ENCODE measurements at places on chromosomes 5 and 9.

DNA sequence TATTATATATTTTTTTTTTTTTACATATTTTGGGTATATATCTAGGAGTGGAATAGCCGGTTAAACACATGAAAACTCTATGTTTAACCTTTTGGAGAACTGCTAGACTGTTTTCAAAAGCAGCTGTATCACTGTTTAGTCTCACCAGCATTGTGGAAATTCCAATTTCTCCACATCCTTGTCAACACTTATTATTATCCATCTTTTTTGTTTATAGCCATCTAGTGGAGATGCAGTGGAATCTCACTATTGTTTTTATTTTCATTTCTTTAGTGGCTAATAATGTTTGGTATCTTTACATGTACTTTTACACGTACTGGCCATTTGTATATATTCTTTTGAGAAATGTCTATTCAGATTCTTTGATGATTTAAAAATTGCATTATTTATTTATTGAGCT lies 22.7 kb upstream of the CCDC180 start:
- DNase-seq: no peak

GRCh38 chr5:4205398-4205797 lies 609.8 kb downstream of the IRX1 start:
- no peak for DNase-seq

- DNase-seq: no peak
These were observed 57.0 kb downstream of the FBN2 start for GRCh38 chr5:128480906-128481633.

- DNase-seq: no peak
These were observed 42.5 kb downstream of the TMEM174 start for GRCh38 chr5:73215531-73215890.

DNA sequence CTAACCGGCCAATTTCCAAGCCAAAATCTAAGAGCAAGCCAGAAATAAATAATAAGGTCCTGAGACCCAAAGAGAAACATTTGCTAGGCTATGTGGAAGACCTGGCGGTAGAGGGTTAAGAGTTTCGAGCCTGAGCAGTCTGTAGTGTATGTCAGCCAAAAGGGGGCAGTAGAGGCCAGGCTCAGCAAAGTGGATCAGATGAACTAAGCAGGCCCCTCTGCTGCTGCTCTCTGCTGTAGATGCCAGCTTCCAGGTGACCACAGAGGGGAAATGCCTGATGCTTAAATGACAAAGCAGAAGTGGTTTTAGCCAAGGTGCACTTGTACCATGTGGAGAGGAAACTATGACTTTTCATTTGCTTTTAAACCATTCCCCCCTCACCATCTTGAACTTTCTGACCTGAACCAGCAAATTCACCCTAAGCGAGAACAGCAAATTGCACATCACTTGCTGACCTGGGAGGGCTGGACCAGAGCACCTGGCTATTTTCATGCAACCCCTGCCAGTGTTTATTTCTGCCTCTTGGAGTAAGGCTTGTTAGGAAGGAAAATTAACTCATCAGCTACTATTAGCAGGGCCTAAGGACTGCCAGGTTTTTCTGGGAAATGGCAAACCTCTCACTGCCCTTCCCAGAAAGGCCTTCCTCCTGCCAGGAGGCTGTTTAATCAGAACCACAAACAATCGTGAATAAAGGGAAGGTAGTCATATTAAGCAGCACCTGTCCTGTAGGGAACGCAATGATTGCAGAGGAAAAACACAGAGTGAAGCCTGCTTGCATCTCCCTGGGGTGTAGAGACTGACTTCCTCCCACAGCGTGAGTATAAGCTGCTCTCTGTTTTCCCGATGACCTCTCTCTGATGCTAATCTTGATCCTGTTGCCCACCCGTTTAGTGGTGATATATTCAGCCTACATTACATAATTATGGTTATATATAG lies 818.2 kb downstream of the TLR4 start:
- no peak for DNase-seq

- peak; percentile 4 for DNase-seq
These were observed 41.9 kb upstream of the AGXT2 start for GRCh38 chr5:35089334-35090314.

DNA sequence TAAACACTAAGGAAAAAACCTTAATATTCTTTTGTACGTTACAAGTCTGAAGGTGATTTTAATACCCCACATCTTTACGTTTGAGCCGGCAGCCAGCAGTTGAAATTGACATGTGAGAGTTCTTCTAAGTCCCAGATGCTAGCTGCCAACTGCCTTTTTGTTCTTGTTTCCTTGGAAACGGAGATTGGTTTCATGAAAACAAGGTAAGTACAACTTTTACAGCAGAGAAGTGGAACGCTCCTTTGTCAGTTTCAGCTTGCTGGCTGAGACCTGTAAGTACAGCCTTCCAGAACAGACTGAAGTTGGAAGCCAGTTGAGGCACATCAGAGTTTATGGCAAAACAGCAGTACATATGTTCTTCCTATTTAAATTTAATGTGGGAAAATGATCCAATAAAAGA lies 1018.4 kb upstream of the ARRDC3 start:
- DNase-seq: no peak

DNA sequence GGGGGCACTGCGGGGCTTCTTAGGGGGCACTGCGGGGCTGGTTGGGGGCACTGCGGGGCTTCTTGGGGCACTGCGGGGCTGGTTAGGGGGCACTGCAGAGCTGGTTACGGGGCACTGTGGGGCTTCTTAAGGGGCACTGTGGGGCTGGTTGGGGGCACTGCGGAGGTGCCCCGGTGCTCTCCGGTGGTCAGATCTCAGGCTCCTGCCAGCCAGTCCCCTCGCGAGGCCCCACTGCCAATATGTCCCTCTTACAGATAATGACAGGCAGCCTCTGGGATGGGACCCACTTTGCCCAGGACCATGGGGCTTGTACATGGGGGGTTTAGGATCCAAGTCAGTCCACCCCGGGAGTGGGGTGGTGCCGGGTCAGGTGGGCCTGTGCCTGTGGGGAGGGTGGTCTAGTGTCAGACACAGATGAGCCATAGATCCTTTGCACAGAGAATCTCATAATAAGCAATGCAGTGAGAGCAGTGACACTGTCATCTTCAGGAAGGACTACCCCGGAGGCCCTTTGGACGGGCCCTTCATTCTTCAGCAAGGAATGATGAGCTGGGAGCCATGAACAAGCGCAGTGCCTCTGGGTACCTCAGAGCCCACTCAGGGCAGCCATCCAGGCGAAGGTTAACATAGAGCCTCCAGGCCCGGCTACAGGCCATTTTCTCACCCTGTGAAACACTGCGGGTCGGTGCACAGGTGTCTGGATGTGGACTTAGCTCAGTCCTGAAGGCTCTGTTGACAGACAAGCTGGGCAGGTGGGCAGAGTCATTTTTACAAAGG lies 38.2 kb downstream of the COL5A1 start:
- DNase-seq: no peak

DNA sequence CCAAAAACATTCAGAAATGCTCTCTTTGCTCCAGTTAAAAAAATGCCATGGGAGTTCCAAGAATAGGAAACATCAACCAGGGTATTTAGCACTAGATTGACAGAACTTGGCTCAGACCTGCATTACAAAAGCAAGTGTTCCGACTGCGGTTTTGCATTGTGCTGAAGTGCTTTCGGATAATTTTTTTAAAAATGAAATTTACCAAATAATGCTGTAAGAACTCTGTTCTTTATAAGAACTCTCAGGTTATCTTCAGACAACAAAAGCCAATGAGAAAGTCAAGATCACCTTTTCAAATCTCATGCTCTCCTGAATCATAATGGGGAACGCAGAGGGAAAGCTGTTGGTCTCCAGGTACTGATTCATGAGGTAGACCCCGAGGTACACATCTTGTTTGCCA lies 483 bp upstream of the PLPP6 start:
- no peak for DNase-seq

- DNase-seq: no peak
These were observed 1.1 kb downstream of the NPM1 start for GRCh38 chr5:171388816-171389168.

GRCh38 chr9:87198716-87199115 lies 251.4 kb upstream of the GAS1 start:
- no peak for DNase-seq

DNA sequence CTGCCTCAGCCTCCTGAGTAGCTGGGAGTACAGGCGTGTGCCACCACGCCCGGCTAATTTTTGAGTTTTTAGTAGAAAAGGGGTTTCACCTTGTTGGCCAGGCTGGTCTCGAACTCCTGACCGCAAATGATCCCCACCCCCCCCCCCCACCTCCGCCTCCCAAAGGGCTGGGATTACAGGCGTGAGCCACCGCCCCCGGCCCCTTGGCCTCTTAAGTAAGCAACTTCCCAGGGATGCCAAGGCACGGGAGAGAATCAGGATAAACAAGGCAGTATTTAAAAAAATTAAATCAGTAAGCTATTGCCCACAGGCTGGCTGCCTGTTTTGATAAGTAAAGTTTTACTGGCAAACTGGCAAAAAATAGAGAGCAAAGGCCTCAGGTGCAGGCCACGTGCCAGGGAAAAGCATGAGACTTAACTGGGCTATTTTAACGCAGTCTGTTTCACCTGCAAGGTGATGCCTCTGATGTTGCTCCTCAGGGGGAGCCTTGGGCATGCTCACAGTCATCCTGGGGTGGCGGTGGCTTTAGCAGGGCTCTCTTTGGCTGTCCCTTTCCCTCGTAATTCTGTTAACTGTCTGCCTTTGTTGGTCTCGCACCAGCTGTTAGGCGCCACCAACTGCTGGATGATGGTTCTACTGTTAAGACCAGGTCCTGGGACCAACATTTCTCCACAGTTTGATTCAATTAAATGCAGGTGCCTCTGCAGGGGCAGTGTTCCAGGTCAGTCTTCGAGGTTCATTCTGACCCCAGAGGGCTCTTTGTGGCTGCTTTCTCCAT lies 19.4 kb upstream of the RNF130 start:
- DNase-seq: no peak

GRCh38 chr5:33888587-33888986 lies 3.2 kb downstream of the ADAMTS12 start:
- no peak for DNase-seq

GRCh38 chr9:105621001-105621400 lies 41.3 kb upstream of the TAL2 start:
- no peak for DNase-seq

- DNase-seq: no peak
These were observed 44.2 kb downstream of the NLN start for GRCh38 chr5:65766175-65766574.

DNA sequence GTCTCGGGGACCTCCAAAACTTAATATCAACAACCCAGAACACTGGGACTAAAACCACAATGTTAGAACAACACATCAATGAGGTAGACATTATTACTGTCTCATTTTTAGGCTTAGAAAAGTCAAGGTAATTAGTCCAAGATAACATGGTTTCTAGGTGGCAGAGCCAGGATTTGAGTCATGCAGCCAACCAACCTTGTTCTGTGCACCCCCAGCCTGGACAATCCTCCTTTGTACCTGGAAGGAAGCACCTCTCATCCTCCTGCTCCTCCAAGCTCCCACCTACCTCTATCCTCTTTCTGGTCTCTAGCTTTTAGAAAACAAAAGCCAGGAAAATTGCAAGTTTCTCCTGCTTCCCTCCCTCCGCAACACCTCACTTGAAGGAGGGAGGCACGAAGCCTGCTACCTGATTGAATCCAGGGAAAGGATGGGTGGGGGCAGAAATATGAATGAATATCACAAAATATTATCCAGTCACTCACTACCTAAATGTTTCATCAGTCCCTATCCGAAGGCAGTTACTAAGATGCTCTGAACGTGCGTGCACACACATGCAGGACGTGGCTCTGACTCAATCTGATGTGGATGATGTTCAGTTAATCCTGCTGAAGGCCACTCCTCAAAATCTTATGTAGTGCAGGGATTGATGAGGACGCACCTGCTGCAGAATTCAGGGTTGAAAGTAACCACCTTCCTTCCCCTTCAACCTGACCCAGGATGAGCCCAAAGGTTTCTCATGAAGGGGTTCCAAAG lies 26.3 kb upstream of the TTC1 start:
- DNase-seq: no peak

GRCh38 chr5:610011-610743 lies 2.0 kb upstream of the CEP72 start:
- no peak for DNase-seq

DNA sequence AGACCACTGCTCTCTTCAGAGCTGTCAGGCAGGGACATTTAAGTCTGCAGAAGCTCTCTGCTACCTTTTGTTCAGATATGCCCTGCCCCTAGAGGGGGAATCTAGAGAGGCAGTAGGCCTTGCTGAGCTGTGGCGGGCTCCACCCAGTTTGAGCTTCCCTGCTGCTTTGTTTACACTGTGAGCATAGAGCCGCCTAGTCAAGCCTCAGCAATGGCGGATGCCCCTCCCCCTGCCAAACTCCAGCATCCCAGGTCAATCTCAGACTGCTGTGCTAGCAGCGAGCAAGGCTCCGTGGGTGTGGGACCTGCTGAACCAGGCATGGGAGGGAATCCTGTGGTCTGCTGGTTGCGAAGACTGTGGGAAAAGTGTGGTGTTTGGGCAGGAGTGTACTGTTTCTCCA lies 59.9 kb downstream of the CAVIN4 start:
- no peak for DNase-seq
